Metanephros (tissue), 2 donors: ENCODE measurements at places on chromosomes 2 and 18. TPM values are rescaled to one million over a fixed set of nuclear protein-coding genes. Genes with fewer than 3 reads are reported as not detected.

The NYAP2 gene
- 0.12 TPM for total RNA-seq

The SCTR gene
- 3.7 TPM for total RNA-seq

The LOXHD1 gene
- 2.2 TPM for total RNA-seq

The REG1A gene
- total RNA-seq = not detected
